Right renal cortex interstitium (tissue), 3 donors: ENCODE measurements at places on chromosomes 4 and X.
A peak's percentile ranks its signal among the peaks of the same experiment; 100 is the strongest.

- no peak for DNase-seq
These were observed 758 bp downstream of the SCFD2 start for GRCh38 chr4:53365121-53365485.

GRCh38 chrX:54248309-54248708, 65.3 kb upstream of the FAM120C start:
- DNase-seq, result no peak

GRCh38 chr4:10442976-10443375, 14.2 kb downstream of the ZNF518B start:
- no peak for DNase-seq

- no peak for DNase-seq
These were observed 104.5 kb upstream of the MAOA start for GRCh38 chrX:43551590-43551989.

DNA sequence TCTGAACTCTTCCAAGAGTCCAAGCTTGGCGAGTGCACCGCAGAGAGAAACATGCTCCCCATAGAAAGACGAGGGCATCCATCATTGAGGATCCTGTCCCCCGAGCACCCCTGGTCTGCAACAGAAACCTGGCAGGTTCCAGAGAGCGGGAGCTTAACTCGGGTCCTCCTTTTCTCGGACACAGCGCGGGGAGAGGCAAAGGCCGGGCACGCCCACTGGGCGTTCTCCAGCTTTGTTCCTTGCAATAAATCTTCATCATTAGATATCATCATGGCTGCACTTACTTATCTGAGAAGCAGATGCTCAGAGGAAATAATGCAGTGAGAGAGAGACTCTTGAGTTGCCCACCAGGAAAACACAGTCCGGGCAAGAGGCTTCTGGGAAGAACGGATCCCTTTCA, 90.1 kb upstream of the PSAPL1 start:
- DNase-seq, result no peak

DNA sequence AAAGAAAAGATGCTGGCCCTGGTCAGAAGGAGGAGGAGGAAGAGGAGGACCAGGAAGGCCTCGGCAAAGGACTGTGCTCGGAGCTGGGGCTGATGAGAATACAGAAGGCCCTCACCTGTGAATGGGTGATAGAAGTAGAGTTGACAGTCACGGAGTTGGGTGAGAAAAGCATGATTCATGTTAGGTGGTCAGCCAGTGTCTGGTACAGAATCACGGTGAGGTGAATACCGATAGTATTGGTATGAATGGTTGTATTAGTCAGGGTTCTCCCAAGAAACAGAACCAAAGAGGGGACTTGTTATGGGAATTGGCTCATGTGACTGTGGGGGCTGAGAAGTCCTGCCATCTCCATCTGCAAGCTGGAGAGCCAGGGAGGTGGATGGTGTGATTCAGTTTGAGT, 32.5 kb upstream of the FAM156A start:
- DNase-seq, result no peak

DNA sequence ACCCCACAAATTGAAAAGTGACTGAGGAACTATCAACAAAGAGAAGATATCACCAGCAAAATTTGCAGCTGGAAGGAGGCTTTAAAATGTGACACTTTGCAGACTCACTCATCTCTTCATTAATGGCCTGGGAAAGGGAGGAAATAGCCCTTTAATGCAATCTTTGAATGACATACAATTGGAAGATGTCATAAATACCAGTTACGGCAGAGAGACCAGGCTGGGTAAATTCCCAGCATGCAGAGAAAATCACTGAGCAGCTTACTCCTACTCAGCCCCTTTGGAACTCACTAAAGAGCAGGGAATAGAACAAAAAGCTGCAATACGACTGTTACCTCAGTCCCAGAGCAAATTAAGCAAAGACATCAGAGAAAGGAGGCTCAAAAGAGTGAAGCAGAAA, 238.9 kb downstream of the HS3ST1 start:
- DNase-seq, result no peak

DNA sequence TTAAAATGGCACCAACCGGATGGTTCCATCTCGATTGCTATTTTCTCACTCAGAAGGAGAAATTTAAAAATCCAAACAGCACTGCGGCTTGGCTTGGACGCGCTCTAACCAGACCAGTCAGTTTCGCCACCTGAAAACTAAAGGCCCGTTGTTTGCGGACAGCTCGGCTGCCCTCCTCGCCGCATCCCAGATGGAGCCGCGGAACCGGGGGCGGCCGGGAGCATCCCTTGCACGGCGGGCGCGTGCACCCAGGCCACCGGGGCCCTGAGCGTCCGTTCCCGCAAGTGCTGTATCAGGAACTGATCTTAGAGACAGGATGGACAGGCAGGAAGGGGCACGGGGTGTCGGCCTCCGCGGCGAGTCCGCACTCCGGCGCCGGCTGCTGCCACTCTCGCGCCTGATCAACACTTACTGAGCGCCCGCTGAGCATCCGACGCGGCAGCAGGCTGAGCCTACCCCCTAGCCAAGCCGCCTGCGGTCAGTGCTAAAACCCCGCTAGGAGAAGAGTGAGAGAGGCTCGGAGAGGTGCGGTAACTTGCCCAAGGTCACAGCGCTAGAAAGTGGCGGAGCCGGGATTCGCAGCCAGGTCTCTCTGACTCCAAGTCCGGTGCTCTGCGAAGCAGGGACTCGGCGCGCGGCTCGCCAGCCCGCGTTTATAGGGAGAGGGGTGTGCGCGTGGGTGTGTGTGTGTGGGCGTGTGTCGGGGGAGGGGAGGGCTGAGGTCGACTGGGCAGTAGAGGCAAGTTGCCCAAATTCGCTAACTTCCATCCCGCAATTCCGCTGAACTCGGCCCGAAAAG, at the start of gene CITED1:
TSS of gene CITED1 (minus strand) at position 629 of the 799 bp plus-strand sequence. CDS start 3,045 bp downstream, outside the sequence.
- no peak for DNase-seq

DNA sequence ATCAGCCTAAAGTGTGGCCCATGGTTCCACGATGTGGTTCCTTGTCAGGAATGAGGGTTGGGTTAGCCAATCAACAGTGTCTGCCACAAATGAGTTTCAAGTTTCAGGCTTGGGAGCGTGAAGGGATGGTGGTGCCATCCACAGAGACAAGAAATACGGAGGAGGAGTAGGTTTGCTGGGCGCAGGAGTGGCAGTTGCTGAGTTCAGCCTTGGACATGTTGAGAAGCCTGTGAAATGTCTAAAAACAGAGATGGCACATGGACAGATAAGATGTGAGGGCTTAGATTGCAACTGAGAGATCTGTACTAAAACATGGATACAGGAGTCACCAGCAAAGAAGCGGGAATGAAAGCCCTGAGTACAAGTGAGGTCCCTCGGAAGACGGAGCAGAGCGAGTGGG, 481.0 kb downstream of the BCOR start:
- DNase-seq, result no peak

GRCh38 chrX:108439426-108439942, at the start of gene COL4A5:
TSS of gene COL4A5 (plus strand) at chrX:108439838. CDS start at chrX:108440126, 288 bp downstream.
- DNase-seq, result peak; percentile 67

DNA sequence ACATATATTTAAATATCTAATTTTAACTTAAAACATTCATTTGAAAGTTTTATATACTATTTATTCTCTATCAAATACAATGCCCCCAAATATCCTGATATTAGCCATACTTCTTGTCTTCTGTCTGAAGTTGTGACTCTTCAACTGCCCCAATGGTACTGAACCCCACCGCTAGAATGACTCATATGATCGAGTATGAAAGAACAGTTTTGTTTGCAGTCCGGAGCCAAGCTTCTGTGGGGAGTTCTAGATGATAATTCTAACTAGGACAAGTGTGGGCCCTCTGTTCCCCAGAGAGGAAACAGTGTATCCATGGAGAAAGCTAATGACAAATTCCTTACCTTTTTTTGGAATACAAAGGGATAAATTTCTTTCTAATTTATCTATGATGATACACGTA, 24.7 kb upstream of the CT47A1 start:
- DNase-seq, result no peak

DNA sequence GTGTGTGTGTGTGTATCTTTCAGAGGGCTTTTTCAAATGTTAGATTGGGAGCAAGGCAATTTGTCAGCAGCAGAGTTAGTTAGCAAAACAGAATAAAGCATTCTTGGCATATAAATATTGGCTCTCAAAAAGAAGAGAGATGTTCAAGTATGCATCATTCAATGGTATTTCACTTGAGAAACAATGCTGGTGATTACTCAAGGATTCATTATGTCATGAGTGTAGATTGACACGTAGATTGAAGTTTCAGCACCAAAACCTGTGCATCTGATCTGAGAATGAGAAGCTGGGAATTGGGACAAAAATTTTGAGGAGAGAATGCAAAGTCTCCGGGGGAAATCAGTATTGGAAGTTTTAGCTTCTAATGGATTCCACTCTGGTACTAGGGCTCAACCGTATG, 241.4 kb downstream of the FRMPD4 start:
- no peak for DNase-seq

GRCh38 chr4:141102367-141102766, 30.9 kb downstream of the RNF150 start:
- no peak for DNase-seq

DNA sequence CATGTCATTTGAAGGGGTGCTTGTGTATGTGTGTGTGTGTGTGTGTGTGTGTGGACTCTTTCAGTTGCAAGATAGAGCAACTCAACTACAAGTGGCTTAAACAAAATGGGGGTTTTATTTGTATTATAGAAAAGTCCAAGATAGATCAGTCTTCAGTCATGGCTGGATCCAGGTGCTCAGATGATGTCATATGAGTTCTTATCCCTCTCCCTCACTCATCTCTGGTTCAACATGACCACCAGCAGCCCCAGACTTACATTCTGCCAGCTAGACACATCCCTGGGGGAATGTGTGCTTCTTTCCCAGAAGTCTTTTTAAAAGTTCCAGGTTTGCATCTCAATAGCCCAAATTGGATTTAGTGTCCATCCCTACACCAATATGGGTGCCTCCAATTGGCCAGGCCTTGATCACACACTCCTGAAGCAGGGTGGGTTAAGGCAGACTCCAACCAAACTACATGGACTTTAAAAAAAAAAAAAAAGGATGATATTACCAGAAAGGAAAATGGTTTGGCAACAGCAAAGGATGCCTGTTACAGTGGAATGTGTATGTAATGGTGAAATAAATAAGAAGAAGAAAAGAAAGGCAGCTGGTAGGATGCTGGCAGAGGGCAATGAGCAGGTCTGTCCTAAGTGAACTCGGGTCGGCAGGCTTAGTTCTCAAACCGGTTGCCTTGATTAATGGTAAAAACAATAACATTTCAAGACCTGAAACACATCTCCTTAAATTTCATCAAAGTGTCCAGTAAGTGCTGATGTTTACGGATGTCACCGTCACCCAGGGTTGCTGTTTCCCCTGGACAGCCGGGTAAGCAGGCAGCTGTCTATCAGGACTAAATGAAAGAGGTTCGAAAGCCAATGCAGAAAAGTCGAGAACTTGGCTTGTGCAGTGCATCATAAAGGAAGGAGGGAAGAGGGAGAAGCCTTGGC, 107.7 kb downstream of the SMIM20 start:
- DNase-seq, result no peak

DNA sequence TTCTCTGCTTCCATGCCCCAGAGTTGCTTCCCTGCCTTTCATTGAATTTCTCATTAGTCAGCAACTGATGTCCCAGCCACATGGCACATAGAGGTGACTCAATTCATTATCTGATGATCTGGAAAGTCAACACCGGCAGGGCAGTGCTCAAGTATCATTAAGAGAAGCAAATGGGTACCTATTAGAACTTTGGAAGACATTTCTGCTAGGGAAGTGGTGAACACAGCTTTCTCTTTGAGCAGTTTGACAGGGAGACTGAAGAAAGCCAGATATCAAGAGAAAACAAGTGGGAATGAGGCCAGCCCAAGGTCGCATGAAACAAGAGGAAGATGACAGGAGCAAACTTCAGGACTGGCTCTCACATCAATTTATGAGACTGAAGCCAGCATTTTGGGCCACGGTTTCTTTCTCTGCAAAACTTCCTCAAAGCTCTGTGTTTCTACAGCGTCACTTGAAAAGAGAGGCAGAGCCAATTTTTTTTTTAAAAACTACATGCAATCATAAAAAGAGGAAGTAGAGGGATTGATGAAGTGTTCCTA, 108.3 kb upstream of the RPS6KA3 start:
- DNase-seq, result no peak

DNA sequence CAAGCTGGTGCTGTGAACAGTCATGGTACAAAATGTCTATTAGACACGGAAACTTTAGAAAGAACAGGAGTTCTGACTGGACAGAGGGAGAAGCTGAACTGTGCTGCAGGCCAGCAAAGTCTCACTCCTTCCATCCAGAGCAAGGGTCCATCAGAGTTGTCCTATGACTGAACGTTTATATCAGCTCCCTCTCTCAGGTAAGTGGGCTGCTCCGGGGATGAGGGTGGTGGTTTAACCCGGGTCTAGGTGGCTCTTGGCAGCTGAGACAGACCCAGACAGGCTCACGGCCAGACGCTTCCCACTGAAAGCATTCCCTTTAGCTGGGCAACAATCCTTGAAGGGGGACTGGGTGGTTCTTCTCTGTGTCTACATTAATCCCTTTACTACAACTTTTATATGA, 385.0 kb upstream of the SMIM31 start:
- DNase-seq, result no peak

DNA sequence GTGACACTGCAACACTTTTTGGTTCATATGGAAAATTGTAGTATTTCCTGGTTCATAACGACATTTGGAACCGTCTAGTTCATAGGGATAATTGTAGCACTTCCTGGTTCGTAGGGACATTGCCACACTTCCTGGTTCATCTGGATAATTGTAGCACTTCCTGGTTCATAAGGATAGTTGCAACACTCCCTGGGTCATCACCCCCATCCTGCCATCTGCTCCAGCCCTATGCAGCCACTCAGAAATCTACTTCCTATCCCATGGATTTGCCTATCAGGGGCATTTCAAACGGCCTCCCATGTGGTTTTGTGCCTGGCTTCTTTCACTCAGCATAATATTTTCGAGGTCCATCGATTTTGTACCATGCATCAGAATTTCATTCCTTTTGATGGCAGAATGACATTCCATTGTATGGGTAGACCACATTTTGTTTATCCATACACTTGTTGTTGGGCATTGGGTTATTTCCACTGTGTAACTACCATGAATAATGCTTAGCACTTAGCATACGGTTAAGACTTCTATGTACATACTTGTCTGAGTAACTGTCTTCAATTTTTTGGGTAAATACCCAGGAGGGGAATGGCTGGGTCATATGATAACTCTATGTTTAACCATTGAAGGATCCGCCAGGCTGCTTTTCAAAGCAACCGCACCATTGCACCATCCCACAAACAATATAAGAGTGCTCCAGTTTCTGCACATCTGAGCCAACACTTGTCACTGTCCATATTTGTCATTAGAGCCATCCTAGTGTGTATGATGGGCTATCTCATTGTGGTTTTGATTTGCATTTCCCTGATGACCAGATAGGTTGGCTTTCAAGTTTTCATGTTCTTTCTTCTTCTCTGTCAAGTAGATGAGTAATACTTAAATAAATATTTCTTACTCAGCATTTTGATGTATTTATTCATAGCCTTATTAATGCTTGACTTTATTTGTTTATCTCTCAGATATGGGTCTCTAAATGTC, 58.3 kb upstream of the CD99 start:
- DNase-seq, result no peak

- DNase-seq, result no peak
These were observed 134.2 kb downstream of the MAML3 start for GRCh38 chr4:140019619-140020347.

DNA sequence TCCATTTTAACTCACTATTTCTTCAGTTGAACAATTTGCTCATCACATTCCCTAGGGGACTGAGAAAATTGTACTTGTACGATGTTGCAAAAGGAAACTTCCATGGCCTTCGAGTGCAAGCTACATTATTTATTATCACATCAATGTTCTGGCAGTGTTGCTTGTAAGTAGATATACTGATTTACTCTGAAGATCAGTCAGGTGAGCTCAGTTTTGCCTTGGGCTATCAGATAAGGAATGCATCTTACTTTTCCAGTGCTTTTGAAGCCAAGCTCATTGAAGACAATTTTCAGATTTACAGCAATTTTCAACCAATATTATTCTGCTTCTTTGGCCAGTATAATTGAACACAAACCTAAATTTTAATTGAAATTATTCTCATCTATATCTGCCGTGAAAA, 1296.9 kb downstream of the RAPGEF2 start:
- DNase-seq, result no peak
